Stimulated activated CD8-positive, alpha-beta memory T cell treated with anti-CD3 and anti-CD28 coated beads, Interleukin-4, amount 100 ng/mL, for 1 hour (primary cell): ENCODE measurements at places on chromosomes 4 and X.

GRCh38 chrX:150228431-150228830 is 134.7 kb upstream of the MAMLD1 start:
- DNase-seq, result no peak

DNA sequence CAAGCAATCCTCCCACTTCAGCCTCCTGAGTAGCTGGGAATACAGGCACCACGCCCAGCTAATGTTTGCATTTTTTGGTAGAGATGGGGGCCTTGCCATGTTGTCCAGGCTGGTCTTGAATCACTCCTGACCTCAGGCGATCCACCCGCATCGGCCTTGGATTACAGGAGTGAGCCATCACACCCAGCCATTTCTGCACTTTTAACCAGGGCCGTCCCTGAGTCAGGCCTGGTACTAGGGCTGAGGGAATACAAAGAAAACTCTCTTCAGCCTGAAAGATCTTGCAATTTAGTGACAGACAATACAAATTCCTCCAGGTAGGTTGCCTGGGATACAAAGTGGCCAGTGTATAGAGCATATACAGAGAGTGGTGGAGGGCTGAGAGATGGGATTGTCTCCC is 65.8 kb downstream of the BCOR start:
- DNase-seq, result no peak

DNA sequence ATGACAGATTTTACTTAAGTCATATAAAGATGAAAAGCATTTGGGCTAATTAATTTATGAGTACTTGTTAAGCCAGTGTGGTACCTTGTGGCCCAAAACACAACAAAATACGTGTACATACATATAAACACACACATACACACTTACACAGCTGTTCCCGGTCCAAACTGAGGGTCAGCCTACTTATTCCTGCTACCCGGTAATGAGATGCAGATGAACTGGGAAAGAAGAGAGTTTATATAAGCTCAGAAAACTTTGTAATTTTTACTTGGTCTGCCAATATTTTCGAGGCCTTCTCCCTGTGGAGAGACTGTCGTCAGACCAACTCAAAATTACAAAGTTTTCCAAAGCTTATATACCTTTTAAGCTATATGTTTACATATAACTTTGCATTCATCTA is 25.8 kb upstream of the PBDC1 start:
- DNase-seq, result no peak

GRCh38 chr4:132195176-132195575 is 953.9 kb upstream of the PCDH10 start:
- DNase-seq, result no peak

- no peak for DNase-seq
Observed at GRCh38 chrX:128310912-128311311, 258.7 kb upstream of the ACTRT1 start.

GRCh38 chr4:15004739-15005301 is 2.5 kb downstream of the CPEB2 start:
- no peak for DNase-seq

GRCh38 chr4:38804654-38805295 is at the start of gene TLR1:
TLR1 (minus strand) TSS chr4:38804791; CDS start chr4:38798831, 5,960 bp downstream.
- DNase-seq, result no peak

GRCh38 chr4:15385928-15386327 is 41.9 kb upstream of the C1QTNF7 start:
- no peak for DNase-seq

DNA sequence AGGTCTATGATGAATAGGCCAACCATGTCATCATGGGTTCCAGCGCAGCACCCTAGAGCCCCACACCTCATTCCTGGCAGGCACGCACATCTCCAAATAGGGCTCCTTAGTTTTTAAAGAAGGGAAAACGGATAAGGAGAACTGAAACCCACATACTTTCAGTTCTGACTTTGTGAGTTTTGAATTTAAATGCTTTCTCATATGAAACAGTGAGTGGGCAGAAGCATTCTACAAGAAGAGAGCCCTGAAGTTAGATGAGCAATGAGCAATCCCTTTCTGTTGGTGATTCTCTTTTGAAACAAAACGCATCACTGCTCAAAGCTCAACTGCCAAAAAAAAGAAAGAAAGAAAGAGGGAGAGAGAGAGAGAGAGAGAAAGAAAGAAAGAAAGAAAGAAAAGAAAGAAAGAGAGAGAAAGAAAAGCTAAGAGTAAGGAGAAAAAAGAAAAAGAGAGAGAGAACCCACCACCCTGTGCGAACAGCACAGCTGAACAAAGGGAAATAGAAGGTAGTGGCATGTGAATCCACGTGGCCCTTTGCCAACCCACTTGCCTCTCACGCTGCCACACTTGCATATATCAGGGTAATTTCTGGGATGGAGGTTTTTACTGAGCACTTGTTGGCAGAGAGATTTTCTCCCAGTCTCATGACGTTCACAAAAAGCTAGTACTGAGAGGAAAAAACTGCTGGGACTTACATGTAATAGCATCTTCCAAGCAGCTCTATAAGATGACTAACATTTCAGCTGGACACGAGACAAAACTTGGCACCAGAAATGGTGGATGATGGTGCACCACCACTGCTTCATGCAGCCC is 31.0 kb downstream of the TMSB4X start:
- DNase-seq, result no peak

DNA sequence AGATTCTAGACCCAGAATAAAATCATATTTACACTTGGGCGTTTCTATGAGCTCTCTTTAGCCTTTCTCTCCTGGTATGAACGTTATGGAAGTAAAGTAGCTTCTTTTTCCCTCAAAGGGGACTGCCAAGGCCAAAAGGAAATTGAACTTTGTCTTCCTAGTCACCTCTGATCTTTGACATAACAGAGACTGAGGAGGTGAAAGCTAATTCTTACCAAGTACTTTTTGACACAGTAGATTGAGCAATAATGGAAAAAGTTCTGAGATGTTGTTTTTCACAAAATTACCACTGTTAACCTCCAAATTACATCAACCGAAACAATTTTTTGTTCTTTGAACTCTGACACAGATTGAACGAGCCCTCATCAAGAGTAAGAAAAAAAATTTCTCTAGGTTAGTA is 318.4 kb downstream of the TEX13A start:
- DNase-seq, result no peak

GRCh38 chr4:127604949-127605709 is 27.6 kb upstream of the INTU start:
- no peak for DNase-seq

DNA sequence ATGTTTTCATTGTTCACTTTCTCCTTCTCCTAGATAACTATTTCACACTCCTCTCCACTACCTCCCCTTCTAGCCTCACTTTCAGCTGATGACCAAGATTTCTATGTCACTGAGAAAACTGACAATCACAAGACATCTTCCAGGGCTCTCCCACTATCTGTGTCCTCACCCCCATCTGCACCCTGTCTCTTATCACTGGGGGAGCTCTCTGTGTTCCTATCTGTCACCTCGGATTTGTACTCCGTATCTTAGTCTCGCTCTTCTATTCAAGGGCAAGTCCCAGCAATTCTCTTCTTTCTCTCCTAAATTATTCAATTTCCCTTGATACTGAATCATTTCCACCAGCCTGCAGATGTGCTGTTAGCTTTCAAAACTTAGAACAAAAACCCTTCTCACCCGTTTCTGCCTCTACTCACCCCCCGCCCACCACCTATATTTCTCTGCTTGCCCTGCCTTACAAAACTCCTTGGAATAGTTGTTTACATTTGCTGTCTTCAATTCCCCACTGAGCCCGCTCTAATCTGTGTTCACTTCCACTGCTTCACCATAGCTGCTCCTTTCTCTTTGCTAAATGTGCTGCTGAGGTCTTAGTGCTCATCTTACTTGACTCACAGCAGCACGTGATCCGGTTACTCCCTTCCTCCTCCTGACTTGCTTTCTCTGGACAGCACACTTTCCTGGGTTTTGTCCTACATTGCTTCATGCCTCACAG is 293.2 kb downstream of the UNC5C start:
- no peak for DNase-seq

- no peak for DNase-seq
Observed at GRCh38 chrX:123170546-123170945, 13.5 kb upstream of the GRIA3 start.

DNA sequence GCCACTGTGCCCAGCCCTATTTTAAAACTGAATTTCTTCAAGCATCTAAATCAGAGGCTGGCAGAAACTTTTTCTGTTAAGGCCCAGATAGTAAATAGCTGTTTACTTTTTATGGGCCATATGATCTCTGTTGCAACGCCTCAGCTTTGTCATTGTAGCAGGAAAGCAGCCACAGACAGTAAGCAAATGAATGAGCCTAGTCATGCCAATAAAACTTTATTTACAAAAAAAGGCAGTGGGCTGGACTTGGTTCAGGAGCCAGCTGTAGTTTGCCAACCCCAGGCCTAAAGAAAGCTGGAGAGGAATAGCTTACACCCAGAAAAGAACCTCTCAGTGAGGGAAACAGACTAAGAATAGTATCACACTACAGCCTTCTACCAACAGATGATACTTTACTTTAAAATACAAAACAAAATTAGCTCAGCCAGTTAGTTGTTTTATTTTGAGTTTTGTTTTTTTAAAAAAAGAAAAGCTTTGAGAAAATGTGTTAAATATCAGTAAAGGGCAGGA is 25.5 kb downstream of the CHST7 start:
- no peak for DNase-seq

DNA sequence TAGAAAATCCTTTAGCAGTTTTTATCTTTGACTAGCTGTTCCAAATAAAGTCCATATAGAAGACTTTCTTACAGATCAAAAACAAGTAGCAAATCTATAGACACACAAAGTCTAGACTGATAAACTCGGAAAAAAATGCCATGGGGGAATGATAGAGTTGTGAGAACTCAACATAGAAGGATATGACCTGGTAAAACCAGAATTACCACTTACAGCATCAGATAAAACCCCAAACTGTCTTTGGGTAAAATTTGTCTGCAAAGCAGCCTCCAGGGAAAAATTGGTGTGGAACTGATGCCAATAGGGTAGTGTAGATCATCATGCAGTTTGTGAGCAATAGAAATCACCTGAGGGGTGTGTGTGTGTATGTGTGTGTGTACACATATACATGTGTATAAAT is 579.1 kb downstream of the SPOCK3 start:
- DNase-seq, result no peak

GRCh38 chrX:112941209-112941837 is 100.7 kb upstream of the AMOT start:
- DNase-seq, result no peak

DNA sequence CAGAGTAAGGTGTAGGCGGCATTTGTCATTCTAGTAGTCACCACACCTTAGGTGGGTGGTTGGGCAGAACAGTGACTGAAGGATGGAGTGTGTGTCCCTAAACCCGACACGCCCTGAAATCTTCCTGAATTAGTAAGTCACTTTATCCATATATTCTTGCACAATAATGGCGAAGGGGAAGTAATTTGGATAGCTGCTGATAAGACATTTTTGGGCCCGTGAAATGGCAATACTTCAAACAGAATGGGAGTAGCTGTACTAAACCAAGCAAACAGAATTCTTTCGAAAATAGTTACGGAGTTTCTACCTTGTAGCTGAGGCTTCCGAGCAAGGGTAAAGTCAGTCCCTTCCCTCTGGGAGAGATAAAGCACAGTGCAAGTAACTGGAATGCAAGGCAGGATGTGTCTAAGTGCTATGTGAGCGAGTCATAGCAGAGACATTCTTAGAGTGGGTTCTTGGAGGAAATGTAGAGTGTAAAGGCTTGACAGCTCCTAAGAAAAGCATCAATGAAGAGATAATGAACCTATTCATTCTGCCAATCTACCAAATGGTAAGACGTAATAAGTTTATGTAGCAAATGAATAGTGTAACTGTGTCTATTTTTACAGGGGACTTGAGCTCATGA is 72.8 kb downstream of the CLCN5 start:
- no peak for DNase-seq

DNA sequence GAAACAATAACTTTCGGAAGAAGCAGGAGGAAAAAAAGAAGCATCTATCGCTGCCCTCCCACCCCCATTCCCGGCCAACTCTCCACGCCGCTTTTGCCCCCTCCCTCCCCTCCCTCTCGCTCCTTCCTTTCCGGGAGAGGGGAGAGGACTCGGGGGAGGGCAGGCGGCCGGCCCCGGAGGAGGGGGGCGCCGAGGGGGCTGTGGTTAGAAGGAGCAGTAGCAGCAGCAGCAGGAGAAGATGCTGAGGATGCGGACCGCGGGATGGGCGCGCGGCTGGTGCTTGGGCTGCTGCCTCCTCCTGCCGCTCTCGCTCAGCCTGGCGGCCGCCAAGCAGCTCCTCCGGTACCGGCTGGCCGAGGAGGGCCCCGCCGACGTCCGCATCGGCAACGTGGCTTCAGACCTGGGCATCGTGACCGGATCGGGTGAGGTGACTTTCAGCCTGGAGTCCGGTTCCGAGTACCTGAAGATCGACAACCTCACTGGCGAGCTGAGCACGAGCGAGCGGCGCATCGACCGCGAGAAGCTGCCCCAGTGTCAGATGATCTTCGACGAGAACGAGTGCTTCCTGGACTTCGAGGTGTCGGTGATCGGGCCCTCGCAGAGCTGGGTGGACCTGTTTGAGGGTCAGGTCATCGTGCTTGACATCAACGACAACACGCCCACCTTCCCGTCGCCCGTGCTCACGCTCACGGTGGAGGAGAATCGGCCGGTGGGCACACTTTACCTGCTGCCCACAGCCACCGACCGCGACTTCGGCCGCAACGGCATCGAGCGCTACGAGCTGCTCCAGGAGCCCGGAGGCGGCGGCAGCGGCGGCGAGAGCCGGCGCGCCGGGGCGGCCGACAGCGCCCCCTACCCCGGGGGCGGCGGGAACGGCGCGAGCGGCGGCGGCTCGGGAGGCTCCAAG is 1.3 kb downstream of the PCDH7 start:
- no peak for DNase-seq

DNA sequence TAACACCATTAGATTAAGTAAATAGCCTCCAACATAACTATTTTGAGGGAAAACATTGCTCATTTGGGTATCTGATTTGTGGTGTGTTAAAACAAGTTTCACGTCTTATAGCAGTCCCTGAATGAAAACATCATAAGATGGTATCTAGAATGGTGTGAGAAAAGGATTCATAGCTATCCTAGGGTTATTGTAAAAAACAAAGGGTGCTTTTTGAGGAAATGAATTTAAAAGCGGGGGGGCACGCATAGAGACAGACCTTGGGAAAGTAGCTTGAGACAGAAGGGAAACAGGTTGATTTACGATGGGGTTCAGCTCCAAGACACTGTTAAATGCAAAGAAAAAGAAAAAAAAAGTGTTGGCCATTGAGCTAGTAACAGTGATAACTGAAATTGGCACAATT is 768 bp upstream of the CXCL10 start:
- DNase-seq, result no peak

DNA sequence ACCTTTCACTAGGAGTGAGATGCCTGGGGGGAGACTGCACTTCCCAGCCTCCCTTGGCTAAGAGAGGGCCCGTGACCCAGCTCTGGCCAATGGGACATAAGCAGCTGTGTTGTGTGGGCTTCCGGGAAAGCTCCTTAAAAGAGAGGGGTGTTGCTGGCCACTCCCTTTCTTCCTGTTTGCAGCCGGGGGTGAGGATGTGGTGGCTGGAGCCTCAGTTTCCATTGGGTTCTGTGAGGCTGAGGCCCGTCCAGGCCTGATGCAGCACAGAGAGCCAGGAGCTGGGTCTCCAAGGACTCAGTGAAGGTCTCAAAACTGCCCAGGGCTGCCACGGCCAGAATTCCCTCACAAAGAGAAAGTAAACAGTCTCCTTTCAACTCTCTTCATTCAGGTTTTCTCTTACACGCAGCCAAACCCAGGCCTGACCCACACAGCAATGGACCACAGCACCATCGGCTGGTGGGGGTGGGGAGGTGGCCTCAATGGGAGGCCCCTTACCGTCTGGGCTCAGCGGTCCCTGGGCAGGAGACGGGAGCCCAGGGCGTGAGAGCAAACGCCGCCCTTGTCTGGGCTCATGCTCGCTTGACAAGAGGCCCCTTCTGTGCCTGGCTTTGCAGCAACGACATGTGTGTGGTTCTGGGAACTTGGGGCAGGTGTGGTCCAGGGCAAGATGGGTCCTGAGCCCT is 6.6 kb downstream of the NKX1-1 start:
- DNase-seq, result no peak
